Tibial nerve (tissue), 4 donors: ENCODE measurements at places on chromosomes 2 and 18. TPM values are rescaled to one million over a fixed set of nuclear protein-coding genes. Genes with fewer than 3 reads are reported as not detected.
A peak's percentile ranks its signal among the peaks of the same experiment; 100 is the strongest.

- H3K36me3 ChIP-seq = no peaks in the 10 kb centered on the region
- no peaks in the 10 kb centered on the region for H3K4me1 ChIP-seq
- no peak for DNase-seq
- no peak overlapping the region for H3K4me3 ChIP-seq
Observed at GRCh38 chr2:7910752-7911151, 771.1 kb upstream of the ID2 start.

DNA sequence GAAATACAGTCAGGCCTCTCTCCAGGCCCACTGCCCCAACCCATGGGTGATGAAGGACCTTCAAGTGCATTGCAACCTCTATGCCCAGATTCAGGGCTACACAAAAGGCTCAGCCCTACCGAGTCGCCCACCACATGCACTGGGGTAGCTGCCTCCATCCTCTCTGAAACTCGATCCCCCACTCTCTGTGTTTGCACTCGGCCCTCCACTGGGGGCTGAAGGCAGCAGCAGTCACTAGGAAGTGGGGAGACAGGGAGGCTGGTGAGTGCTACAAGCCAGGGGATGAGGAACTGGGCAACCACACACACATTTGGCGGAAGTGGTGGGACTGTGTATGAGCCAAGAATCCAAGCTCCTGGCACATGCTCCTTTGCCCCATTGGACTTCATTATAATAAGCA is 94.6 kb downstream of the CERS6 start:
- H3K4me3 ChIP-seq = no peak overlapping the region
- H3K27me3 ChIP-seq = no peaks in the 10 kb centered on the region
- peaks cover 32% of the 10 kb centered on the region for H3K36me3 ChIP-seq
- no peak for DNase-seq
- no peaks in the 10 kb centered on the region for H3K4me1 ChIP-seq

GRCh38 chr2:157492189-157492773 is 48.4 kb upstream of the CYTIP start:
- H3K36me3 ChIP-seq = no peaks in the 10 kb centered on the region
- H3K27me3 ChIP-seq = no peaks in the 10 kb centered on the region
- no peak overlapping the region for H3K27ac ChIP-seq
- H3K4me3 ChIP-seq = no peak overlapping the region
- DNase-seq = peak; percentile 52
- H3K4me1 ChIP-seq = peaks cover 4% of the 10 kb centered on the region

DNA sequence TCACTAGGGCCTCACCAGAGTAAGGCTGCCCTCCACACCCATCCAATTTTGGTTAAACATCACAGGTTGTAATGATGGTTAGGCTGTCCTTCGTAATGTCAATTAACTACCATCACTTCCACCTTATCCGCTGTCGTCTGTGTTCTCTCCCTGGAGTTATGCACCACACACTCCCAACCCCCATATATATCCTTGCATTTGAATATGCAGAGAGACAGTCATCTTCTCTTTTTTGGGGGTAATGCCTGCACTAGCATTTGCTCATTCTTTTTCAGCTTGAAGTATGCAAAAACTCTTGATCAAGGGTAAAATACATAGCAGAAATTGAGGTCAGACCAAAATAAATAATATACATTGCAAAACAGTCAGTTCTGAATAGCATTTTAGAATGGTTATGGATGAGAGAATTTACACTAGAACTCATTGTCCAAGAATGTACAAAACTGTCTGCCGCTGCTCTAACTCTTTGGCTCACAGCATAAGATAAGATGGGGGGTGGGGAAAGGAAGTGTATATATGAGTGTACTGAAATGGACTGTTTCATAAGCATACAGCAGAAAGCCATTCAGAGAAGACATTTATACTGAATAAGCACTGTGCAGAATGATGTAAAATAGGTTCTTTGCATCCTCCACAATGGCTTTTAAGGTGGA is 397.8 kb upstream of the CHST9 start:
- H3K27me3 ChIP-seq = no peaks in the 10 kb centered on the region
- DNase-seq = no peak
- H3K27ac ChIP-seq = no peak overlapping the region
- no peak overlapping the region for H3K4me3 ChIP-seq
- H3K4me1 ChIP-seq = no peaks in the 10 kb centered on the region

The RPRM gene
- total RNA-seq = not detected

The PRR30 gene
- not detected for total RNA-seq

DNA sequence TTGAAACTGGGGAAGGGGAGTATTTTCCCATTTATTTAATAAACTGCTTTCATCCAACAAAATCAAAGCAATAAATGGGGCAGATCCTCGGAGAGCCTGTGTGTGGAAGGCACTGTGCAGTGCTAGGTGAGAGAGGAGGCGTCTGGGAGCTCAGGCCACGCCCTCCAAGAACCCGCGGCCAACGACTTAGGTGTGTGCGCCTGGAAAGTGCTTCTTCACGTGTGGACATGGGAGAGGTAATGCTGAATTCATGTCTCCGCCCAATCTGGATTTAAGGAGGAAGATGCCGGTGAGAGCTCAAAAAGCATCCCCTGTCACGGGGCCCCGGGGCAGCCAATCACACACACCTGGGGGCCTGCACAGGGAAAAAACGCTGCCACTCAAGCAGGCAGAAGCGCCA is 77.4 kb downstream of the HDAC4 start:
- H3K27me3 ChIP-seq = no peaks in the 10 kb centered on the region
- no peak for DNase-seq

- H3K27ac ChIP-seq = no peak overlapping the region
- peaks cover 18% of the 10 kb centered on the region for H3K4me1 ChIP-seq
- H3K36me3 ChIP-seq = no peaks in the 10 kb centered on the region
- H3K27me3 ChIP-seq = no peaks in the 10 kb centered on the region
Observed at GRCh38 chr18:57631697-57632096, 10.1 kb upstream of the NARS1 start.

- DNase-seq = no peak
- H3K4me1 ChIP-seq = peaks cover 62% of the 10 kb centered on the region
- H3K4me3 ChIP-seq = peak overlapping the region; percentile 54
- peak overlapping the region; percentile 99 for H3K27ac ChIP-seq
Observed at GRCh38 chr18:58862851-58863538, 1.7 kb upstream of the ZNF532 start.

DNA sequence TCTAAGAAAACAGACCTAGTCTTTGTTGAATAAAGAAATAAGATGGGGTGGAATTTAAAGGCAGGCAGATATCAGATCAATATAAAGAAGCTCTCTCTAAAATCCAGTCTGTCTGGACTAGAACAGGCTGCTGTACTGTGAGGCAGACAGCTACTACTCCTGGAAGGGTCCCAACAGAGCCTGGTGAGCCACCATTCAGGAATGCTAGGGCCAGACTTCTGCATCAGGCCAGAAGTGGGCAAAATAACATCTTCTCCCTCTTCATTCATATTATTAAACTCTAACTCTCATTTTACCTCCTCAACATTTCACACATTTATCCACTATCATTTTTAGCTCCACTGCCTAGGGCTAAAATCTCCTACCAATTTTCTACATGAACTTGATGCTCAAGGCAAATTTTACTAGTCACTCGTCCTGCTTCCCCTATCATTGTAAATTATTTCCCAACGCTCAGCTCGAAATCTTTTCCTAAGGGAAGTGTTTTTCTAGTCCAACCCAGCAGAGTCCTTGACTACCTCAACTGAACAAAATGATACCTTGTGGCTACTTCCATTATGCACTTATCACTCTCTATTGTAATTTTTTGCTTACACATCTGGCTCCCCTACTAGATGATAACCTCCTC is 45.2 kb upstream of the GLS start:
- no peaks in the 10 kb centered on the region for H3K36me3 ChIP-seq
- H3K27ac ChIP-seq = no peak overlapping the region
- DNase-seq = peak; percentile 36
- no peak overlapping the region for H3K4me3 ChIP-seq
